ENCODE measurements at places on chromosomes 2 and 18. TPM values are rescaled to one million over a fixed set of nuclear protein-coding genes. Genes with fewer than 3 reads are reported as not detected.
A peak's percentile ranks its signal among the peaks of the same experiment; 100 is the strongest.

- DNase-seq, result no peak
Measured at GRCh38 chr2:20582600-20583221, 68.2 kb downstream of the HS1BP3 start.

The EPB41L3 gene
- 75.4 TPM for total RNA-seq

DNA sequence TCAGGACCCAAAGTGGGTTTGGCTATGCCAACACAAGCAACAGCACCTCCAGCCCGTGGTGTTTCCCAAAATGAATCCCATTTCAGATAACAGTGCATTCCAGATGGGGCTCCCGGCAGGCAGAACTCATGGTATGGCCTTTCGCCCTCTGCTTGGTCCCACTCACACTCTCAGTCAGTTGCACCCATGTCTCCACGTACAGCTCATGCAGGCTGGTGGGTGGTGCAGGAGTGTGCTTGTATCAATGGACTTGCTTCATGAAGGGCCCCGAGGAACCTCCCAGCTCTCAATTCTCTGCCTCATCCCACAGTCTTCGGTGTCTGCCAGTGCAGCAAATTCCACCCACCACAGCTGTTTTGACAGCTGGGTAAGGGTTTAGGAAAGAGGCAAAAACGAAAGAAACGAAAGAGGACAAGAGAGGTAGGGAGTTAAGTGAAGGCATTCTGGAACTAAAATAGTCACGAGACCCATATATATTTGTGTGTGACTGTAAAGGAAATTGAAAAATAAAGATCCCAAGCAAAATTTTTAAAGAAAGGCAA lies 278.1 kb downstream of the DCDC2C start:
- DNase-seq, result no peak

DNA sequence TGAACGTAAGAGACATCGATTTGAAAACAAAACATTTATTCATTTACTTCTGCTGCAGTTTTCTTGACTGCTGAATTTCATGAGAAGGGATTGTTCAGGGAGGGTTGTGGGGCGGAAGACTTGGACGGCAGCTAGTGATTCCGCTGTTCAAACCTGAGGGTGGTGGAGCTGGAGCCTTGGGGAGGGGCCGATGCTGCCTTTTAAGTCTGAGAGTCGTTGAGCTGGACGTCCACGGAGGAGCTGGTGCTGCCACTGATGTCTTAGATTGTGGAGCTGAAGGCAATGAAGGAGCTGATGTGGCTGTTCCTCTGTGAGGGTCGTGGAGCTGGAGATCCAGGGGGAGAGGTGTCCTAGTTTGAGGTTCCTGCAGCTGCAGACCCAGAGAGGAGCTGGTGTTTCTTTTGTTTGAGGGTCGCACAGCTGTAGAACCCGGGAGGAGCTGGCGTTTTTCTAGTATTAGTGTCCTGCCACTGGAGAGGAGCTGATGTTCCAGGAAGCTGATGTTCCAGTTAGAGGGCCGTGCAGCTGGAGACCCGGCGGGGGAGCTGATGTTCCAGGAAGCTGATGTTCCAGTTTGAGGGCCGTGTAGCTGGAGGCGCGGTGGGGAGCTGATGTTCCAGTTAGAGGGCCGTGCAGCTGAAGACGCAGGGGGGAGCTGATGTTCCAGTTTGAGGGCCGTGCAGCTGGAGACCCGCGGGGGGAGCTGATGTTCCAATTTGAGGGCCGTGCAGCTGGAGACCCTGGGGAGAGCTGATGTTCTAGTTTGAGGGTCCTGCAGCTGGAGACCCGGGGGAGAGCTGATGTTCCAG lies 150.9 kb downstream of the RTP5 start:
- DNase-seq, result peak; percentile 58

DNA sequence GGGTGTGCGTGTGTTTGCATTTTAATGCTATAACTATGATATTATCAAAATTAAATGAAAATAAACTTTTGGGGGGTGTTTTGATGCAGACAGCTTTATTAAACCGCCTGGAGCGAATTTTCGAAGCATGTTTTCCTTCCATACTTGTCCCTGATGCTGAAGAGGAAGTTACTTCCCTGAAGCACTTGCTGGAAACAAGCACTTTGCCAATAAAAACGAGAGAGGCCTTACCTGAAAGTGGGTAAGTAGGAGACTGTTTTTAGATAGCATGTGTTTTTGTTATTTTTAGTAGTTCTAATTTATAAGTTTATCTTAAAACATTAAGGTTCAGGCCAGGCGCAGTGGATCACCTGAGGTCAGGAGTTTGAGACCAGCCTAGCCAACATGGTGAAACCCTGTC lies 43.3 kb downstream of the AFTPH start:
- DNase-seq, result no peak

The SATB2 gene
- 8.2 TPM for total RNA-seq

All from uterus (tissue), 4 donors.